ENCODE measurements at places on chromosomes 16 and 17.
A peak's percentile ranks its signal among the peaks of the same experiment; 100 is the strongest.

GRCh38 chr17:75756451-75757085 lies 8.4 kb downstream of the GALK1 start:
- no peaks in the 10 kb centered on the region for H3K27me3 ChIP-seq
- H3K27ac ChIP-seq: no peak overlapping the region
- no peaks in the 10 kb centered on the region for H3K36me3 ChIP-seq
- no peak overlapping the region for H3K4me3 ChIP-seq

DNA sequence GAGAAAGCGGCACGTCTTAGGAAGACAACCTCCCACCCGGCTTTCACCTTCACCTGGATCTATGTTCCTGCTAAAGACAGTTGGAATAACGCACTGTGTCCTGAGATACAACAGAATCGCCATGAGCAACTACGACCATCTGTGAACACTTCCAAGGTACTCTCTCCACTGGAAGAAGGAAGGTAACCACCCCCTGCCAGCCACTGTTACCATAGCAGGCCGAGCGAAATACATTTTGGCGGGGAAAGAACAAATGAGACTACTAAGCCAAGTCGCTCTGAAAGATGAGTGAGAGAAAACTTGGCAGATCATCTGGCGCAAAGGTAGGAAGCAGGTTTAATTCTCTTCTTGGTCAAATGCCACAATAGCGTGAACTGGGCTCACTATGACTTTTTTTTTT lies 9.8 kb downstream of the CRK start:
- no peak overlapping the region for H3K4me3 ChIP-seq
- no peak overlapping the region for H3K27ac ChIP-seq
- DNase-seq: no peak
- no peaks in the 10 kb centered on the region for H3K36me3 ChIP-seq

- peaks cover 9% of the 10 kb centered on the region for H3K36me3 ChIP-seq
- H3K27me3 ChIP-seq: no peaks in the 10 kb centered on the region
- no peak for DNase-seq
- no peaks in the 10 kb centered on the region for H3K4me1 ChIP-seq
- no peak overlapping the region for H3K4me3 ChIP-seq
These were observed 9.1 kb downstream of the SHCBP1 start for GRCh38 chr16:46612121-46612520.

DNA sequence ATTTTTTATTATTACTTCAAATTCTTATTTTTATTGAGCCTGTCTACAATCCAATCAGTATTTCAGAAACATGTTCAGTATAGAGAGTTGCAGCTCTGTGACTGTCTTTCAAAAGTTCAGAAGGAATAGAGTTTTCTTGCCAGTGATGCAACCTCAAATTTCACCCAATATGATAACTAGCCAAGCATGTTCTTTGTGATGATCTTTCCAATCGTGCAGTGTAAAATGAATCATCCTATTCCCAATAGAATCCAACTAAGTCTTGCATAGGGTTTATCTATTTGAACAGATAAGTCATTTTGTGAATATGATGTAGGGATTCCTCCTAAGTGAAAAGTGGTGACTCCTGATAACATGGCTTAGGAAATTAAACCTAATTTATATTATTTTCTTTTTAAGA lies 937.8 kb downstream of the KCNJ2 start:
- H3K4me1 ChIP-seq: no peaks in the 10 kb centered on the region
- no peak overlapping the region for H3K4me3 ChIP-seq
- DNase-seq: no peak
- H3K36me3 ChIP-seq: no peaks in the 10 kb centered on the region
- H3K27me3 ChIP-seq: no peaks in the 10 kb centered on the region

DNA sequence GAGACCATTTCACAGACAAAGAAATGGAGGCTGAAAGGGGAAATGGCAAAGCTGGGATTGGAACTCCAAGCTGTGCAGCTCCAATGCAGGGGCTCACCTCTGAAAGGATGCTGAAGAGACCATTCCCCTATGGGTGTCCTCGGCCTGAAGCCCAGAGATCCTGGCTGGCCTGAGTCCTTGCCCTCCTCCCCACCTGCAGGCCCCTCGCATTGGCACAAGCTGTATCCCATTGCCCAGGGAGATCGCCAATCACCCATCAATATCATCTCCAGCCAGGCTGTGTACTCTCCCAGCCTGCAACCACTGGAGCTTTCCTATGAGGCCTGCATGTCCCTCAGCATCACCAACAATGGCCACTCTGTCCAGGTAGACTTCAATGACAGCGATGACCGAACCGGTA lies 2.6 kb downstream of the CA7 start:
- DNase-seq: no peak
- H3K27ac ChIP-seq: no peak overlapping the region
- H3K4me1 ChIP-seq: no peaks in the 10 kb centered on the region
- H3K36me3 ChIP-seq: no peaks in the 10 kb centered on the region
- no peak overlapping the region for H3K4me3 ChIP-seq
- H3K27me3 ChIP-seq: peaks cover 23% of the 10 kb centered on the region

DNA sequence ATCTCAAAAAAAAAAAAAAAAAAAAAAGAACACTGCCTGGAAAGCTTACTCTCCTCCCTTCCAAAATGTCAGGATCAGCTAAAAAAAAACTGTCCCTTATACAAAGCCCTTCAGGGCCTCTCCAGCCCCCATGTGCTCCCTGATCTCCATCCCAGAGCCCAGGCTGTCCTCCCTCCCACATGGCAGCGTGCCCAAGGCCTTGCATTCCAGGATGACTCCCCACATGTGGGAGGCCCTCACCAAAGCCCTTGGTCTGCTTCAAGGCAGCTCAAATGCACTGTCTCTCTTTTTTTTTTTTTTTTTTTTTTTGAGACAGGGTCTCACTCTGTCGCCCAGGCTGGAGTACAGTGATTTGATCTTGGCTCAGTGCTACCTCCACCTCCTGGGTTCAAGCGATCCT lies 2.3 kb downstream of the FDXR start:
- no peak overlapping the region for H3K27ac ChIP-seq
- no peaks in the 10 kb centered on the region for H3K36me3 ChIP-seq
- H3K4me1 ChIP-seq: peaks cover 5% of the 10 kb centered on the region

DNA sequence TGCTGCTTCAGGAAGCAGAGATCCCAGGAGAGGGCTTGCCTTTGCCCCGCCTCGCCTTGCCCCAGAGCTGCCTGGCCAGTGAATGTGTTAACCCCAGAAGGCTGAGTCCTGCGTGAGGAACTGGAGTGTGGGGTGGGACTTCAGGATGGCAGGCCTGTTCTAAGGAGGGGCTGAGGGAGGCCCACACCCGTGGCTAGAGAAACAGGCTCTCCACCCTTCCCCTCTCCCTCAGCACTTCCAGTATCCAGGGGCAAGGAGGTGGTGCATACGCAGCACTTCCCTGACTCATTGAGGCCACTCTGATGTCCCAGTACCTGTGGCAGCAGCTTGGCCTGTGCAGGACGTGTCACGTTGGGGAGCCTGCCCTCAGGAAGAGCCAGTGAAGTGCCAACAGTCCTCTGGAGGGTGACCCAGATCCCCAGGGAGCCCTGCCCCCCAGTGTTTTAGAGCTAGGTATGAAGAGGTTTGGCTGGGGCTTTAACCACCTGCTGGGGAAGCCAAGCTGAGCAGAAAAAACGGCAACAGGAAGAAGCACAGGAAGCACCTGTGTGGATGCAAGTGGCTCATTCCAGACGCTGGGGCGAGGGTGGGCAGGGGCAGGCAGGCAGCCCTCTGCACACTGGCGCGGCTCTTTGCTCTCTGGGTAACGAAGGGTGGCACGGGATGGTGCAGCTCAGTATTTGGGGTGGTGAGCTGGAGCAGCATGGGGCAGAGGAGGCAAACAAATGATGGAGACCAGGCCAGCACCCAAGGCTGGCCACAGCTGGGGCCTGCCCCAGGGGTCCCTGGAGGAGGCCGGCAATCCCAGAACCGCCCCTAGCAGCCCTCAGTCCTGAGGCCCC lies 14.7 kb upstream of the CTCF start:
- no peaks in the 10 kb centered on the region for H3K27me3 ChIP-seq
- H3K4me1 ChIP-seq: no peaks in the 10 kb centered on the region
- no peak for DNase-seq
- no peak overlapping the region for H3K27ac ChIP-seq

DNA sequence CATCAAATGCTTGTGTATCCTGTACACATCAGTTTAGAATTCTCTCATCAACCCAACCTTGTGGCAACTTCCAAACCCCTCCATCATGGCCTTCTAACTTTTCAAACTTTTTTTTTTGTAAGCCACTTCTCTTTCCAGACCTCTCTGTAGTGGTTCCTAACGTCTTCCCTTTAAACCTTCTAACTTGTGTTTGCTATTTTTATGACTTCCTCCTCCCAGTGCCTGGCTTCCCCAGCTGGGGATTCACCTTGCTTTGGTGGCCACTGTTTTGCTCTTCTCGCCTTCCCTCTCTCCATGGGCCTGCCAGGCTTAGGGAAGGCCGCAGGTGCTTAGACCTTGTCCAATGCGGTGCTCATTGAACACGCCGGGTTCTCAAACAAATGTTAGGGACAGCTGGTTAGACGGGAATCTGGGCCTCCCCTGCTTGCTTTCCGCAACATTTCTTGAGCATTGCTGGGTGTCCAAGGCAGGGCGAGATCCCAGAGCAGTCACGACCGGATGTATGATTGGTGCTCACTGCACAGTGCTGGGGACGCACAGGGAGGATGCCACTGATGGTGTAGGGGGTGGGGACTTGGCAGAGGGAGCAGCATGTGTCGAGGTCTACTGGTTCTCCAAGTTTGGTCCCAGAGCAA lies 1.1 kb upstream of the XYLT2 start:
- no peaks in the 10 kb centered on the region for H3K36me3 ChIP-seq
- DNase-seq: no peak
- H3K27ac ChIP-seq: no peak overlapping the region
- no peak overlapping the region for H3K4me3 ChIP-seq
- H3K4me1 ChIP-seq: peaks cover 10% of the 10 kb centered on the region

- no peaks in the 10 kb centered on the region for H3K27me3 ChIP-seq
- H3K27ac ChIP-seq: peak overlapping the region; percentile 95
- peaks cover 8% of the 10 kb centered on the region for H3K36me3 ChIP-seq
- peaks cover 2% of the 10 kb centered on the region for H3K4me1 ChIP-seq
These were observed 329 bp downstream of the KPNB1 start for GRCh38 chr17:47649972-47650524.

- H3K27ac ChIP-seq: no peak overlapping the region
- no peak overlapping the region for H3K4me3 ChIP-seq
- peaks cover 2% of the 10 kb centered on the region for H3K4me1 ChIP-seq
- no peaks in the 10 kb centered on the region for H3K36me3 ChIP-seq
- peak; percentile 78 for DNase-seq
These were observed 31.8 kb downstream of the USP7 start for GRCh38 chr16:8931859-8932258.

GRCh38 chr17:39755554-39756379 lies 18.0 kb downstream of the GRB7 start:
- H3K27ac ChIP-seq: no peak overlapping the region
- no peaks in the 10 kb centered on the region for H3K36me3 ChIP-seq

DNA sequence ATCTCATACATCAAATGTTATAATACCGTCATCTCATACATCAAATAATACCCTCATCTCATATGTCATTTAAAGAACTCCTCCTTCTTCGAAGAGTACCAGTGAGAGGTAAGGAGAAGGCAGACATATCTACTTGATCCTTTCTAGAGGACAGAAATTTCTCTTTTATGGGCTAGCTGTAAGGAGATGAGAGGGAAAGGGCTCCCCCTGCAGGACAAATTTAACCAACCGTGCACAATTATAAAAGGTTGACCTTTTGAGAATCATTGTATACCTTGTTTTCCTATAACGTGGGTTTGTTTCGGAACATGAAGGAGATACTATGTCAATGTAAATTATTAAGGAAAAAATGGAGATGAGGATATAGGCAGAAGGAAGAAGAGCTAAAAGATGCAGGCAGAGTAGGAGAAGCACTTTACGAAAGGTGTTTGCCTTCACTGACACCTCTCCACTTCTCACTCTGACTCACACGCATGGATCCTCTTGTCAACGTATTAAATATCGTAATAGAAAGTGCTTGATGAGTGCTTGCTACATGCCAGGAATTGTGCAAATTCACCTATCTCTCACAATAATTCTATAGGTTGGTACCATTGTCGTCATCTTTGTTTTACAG lies 465.9 kb upstream of the ERCC4 start:
- H3K36me3 ChIP-seq: no peaks in the 10 kb centered on the region
- no peak overlapping the region for H3K4me3 ChIP-seq
- H3K27me3 ChIP-seq: no peaks in the 10 kb centered on the region
- H3K27ac ChIP-seq: no peak overlapping the region
- DNase-seq: peak; percentile 57
